Stimulated activated CD4-positive, alpha-beta T cell treated with anti-CD3 and anti-CD28 coated beads, Interleukin-4, amount 100 ng/mL, for 1 hour (primary cell): ENCODE measurements at places on chromosomes 6 and 20.

DNA sequence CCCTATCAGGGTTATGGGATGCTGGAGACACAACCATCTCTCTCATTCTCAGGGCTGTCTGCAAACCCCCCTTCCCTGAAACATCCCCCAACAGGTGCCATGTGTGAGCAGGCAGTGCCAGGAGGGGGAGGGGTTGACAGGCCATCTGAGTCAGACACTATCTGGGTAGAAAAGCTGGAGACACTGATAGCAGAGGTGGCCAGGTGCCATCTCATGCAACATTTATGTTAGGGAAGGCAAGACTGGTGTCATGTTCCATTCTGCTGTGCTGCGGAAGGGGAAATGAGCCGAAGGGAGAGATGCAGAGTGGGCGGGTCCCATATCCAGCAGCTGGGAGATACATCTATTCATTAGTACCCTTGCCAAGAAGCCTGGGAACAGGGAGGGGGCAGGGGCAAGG, 3.5 kb downstream of the LHFPL5 start:
- no peak for DNase-seq

GRCh38 chr20:46546936-46547335, 3.5 kb downstream of the OCSTAMP start:
- no peak for DNase-seq

DNA sequence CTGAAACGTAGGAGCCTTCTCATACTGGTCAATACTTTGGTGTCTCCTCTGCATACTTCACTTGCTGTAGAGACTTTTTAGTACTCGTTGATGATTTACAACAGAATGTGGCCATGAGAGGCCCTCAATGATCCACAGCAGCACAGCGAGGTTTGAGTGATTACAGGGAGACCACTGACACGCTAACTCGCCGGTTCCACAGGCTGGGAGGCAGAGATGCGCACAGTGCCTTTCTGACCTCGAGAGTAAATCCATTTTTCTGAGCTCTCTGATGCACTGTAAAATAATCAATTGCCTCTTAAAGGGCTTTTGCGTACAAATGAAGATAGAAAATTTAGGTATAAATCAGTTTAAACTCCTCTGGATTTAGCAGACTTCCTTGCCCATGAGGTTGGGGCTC, 56.2 kb upstream of the TBC1D7 start:
- DNase-seq: no peak

DNA sequence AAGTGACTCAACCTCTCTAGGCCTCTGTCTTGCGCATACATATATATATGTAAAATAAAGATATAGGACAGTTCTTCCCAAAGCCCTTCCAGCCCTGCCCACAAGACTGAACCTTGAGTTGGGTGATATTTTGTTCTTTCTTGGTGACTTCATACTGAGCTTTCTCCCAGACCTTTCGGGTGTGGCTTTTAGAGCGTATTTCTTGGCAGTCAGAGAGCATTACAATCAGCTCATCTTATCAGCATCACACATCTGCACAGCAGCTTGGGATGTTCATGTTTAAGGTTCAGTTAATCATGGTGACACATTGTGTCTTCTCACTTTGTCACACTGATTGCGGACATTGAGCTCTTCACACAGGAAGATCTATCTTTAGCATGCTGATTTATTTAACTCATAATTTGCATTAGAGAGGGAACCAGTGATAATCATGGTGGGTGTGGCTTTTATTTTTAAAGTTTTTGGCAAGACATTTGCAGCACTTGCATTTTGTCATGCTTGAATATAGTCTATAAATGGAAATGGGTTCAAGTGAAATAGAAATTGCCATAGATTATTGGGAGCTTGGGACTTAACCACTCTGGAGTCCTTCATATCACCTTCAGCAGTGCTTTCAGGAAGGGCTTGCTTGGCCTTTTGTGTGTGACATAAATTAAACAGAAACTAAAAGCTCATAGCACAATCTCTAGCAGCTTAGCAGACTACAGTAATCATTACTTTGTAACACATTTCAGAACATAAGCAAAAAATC, 8.3 kb downstream of the KIF3B start:
- DNase-seq: peak; percentile 6

DNA sequence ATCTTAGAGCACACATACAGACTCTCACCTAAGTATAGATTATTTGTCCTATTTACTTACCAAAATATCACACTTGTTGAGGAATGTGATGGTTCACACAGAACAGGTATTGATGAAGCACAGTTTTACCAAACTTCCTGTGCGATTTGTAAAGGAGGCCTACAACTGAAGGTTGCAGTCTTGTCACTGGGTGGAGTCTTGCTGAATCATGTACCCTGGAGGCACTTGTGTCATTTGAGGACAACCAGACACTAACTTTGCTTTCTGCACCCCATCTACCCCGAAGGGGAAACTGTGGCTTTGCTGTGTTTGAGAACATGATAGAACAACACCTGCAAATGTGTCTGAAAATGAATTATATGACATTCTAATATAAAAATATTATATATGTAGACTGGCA, 32.4 kb upstream of the HINT3 start:
- DNase-seq: no peak

DNA sequence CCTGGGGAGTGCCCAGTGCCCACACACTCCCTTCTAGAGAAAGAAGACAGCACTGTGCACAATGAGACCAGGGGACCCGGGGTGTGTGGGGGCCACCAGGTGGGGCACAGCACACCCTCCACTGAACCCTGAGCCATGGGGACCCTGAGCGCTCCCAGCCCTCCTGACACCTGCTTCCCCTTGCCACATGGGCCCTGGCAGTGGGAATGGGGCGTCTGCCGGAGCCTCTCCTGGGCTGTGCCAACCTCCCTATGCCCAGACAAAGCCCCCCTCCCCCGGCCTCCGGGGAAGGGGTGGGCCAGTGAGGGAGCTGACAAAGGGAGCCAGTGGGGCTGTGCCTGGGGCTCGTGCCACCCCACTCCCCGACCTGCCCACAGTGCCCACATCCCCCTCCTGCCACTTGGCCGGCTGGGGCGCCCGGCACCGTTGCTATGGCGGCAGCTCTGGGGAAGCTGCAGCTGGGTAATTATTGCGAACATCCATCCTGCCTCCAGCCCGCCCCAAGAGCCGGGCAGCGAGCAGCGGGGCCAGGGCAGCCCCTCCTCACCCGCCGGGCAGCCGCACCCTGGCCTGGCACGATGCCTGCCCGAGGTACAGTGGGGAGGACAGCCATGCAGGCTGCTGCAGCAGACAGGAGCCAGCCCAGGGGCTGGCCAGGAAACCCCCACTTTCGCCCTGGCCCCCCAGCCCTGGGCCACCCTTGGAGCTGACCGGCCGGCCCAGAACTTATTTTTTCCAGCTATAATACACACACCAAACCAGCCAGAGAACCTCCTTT, 41.9 kb upstream of the NOL4L start:
- DNase-seq: no peak

DNA sequence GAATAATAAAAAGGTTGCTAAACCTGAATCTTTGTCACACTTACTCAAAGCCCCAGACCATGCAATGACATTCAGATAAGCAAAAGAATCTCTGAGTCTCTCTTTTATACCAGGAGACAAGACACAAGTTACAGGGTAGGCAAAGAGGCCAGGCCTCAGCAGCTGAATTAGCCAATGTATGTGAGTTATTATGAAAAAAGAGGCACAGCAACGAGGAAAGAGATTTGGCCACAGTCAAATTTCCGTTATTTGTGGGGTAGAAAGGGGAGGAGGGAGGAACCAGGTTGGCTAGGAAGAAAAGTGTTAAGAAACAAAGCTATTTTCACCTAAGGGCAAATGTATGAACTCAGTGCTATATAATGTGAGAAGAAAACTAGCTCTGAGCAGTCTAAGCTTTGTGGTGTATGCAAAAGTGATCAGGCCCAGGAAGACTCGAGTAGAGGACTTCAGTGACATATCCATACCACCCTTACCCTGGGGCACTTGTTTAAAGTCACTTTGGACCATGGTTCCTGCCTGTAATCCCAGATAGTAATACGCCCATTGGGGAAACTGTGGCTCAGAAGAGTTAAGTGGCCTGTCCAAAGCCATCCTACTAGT, 19.1 kb downstream of the IPCEF1 start:
- no peak for DNase-seq
